Muscle of arm (tissue), 14 donors: ENCODE measurements at places on chromosomes 7 and 10.

DNA sequence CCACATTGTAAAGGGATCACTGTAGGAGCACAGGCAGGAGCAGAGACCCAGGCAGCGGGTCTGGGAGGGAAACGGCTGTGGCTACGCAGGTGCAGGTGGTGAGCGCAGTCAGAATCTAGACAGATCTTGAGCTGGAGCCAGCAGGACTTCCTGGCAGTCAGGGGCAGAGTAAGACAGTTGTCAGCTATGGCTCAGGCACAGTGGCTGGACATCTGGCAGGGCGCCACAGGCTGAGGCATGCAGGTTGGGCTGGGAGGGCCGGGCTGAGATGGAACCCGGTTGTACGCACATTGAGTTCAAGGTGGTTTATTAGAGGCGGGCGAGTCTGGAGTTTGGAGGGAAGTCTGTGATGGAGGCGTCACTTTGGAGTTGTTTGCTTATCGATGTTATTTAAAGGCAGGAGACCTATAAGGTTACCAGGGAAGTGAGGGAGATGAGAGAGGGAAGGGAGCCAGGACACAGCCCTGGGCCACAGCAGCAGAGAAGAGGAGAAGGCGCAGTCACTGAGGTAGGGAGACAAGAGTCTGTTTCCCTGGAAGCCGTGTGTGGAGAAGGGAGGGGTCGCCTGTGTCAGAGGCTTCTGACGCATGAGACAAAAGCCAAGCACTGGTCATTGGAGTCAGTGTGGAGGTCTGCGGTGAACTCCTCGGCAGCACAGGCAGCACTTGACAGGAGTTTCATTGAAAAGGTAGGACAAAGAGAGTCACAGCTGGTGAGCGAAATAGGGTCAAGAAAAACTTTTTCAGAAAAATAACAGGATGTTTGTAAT, 73.8 kb downstream of the LANCL2 start:
- no peak for DNase-seq

DNA sequence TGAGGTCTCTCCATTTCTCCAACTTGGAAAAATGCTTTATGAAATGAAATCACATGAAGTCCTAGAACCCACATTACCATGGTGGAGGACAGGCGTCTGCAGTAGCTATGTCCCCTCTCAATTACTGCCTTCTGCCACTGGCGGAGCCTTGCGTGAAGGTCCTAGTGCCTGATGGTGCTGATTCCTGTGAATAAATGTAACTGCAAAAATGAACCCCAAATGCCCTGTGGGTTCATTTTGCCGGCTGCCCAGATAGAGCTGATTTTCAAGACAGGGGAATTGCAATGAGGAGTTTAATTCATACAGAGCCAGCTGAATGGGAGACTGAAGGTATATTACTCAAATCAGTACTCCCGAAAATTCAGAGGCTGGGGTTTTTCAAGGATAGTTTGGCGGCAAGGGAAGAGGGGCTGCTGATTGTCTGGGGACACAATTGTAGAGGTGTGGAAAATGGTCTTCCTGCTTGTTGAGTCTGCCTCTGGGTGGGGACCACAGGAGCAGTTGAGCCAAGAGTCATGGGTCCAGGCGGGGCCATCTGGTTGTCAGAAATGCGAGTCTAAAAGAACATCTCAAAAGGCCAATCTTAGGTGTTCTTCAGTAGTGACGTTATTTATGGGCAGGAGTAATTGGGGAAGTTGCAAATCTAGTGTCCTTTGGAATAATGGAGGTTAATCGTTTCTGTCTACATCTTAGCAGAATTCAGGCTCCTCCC, 13.5 kb downstream of the PRF1 start:
- DNase-seq, result peak; percentile 57

GRCh38 chr10:70880077-70880534, 8.3 kb downstream of the PCBD1 start:
- peak; percentile 74 for DNase-seq

DNA sequence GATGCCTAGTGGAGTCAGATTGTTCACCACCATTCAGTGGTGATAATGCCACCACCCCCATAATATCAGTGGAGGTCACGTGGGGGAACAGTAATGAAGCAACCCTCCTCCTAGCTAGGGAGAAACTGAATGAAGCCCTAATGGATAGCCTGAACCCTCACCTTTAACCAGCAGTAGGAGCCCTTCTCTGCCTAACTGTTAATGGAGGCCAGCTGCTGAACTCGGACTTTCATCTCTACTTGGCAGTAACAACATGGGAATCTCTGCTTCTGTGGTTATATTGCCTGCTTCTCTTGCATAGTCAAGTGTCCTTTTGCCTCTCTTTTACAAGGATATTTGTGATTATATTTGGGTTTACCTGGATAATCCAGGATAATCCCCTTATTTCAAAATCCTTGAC, 1097.9 kb downstream of the REEP3 start:
- DNase-seq, result no peak

GRCh38 chr7:29970158-29970557, 19.4 kb downstream of the SCRN1 start:
- no peak for DNase-seq

- peak; percentile 25 for DNase-seq
Observed at GRCh38 chr10:94439275-94439861, 37.0 kb downstream of the TBC1D12 start.

DNA sequence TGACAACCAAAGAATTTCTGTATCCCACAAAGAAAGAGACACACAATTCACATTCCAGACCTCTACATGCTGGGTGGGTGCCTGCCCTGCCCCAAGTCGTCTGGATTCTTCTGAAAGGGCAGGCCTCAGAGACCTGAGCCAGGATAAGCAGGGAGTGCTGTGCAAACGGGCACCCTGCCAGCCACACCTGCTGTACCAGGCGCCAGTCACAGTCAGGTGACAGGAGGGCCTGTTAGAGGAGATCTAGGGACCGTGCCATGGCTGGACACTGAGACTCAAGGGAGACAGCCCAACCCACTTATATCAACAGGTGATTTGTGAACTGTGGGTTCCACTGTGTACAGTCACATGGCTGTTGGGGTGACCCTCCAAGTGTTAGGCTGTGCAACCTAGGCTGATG, 103.1 kb upstream of the AFAP1L2 start:
- DNase-seq, result no peak

- DNase-seq, result no peak
Observed at GRCh38 chr10:32204606-32205005, 142.4 kb downstream of the EPC1 start.

GRCh38 chr7:22920672-22921071, 93.3 kb downstream of the HYCC1 start:
- DNase-seq, result no peak

DNA sequence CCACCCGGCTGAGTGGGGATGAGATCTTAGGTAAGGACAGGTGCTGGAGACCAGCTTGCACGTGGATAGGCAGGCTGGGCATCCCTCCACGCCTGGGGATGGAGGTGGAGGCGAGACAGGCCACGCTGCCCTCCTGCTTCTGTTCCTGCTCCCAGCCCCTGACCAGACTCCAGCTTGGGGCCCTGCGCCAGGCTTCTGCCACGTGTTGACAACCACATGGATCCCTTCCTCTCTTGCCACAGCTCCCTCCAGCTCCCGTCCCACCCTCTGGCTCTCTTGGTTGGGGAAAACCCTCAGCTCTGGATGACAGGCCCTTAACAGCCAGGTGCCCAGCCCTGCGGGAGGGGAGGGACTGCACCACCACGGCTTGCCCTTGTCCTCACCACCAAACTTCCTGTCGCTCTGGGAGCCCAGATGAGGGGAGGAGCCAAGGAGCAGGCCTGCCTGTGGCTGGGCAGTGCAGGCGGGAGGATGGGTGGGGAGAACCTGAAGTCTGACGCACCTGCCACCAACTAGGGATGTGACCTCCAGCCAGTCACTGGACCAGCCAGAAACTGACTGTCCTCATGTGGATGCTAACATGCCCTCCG, 36.0 kb downstream of the KCNH2 start:
- no peak for DNase-seq

DNA sequence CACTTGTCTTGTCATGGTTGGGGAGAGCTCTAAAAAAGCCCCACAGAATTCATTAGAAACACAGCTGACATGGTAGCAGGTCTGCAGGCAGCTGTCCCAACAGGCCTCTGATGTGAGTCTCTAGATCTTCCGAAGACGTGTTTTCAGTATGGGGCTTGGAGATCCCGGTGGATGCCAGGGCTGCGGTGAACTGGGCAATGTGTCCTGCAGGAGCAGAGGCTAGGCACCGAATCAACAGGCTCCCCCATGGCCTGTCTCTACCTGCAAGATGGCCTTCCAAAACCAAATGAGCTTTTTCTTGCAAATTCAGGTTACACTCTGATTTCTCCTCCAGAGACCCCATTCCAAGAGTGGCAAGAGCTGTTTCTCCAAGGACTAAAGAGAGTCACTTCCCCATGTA, 2.9 kb downstream of the CPXM2 start:
- no peak for DNase-seq

GRCh38 chr10:115861455-115861854, 411.6 kb downstream of the GFRA1 start:
- DNase-seq, result no peak

DNA sequence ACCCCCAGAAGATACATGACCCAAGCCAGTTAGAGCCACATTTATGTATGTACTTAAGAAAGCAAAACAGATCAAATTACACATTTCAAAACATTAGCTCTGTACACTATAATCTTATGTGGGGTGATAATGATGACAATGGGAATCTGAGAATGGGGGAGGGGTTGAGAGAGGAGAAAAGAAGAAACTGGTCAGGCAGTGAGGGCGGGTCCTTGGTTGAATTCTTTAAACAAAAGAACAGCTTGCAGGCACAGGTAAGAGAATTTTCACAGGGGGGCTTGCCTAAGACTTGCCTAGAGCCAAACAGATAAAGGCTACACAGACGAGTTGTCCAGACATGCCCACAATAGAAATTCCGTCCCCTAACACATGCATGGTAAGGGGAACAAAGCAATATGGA, 76.8 kb upstream of the PTER start:
- no peak for DNase-seq

GRCh38 chr10:22657566-22658225, 56.7 kb downstream of the PIP4K2A start:
- no peak for DNase-seq
